HepG2 (cell line): ENCODE measurements at places on chromosomes 1 and 21.

- DNase-seq = no peak
Observed at GRCh38 chr1:109595531-109595930, 23.9 kb downstream of the GNAT2 start.

GRCh38 chr1:159922511-159923202 lies 2.6 kb downstream of the TAGLN2 start:
- DNase-seq = no peak

- DNase-seq = peak; percentile 81
Observed at GRCh38 chr1:99634971-99635624, 10.8 kb upstream of the PALMD start.

DNA sequence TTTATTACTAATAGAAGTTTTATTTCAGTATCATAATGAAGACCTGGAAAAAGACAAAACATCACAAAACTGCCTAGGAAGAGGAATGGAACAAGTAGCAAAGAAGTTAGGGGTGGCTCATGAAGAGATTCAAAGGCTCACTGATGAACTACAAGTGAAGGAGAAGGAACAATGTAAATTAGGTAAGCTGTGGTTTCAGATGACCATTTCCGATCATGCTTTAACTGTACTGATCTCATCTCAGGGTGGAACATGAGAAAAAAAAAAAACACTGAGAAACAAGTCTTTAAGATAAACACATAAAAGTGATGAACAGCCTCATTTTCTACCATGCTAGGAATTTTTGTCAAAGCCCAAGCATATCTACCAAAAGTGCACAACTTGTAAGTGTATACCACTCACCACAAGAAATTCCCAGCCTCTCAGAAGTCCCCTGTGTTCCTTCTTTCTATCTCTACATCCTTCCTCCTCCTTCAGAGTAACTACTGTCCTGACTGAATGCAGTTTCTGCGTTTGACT lies 19.6 kb downstream of the CCDC30 start:
- no peak for DNase-seq

- DNase-seq = no peak
Observed at GRCh38 chr21:42478504-42478903, 17.5 kb downstream of the RSPH1 start.

GRCh38 chr21:17667256-17667655 lies 54.6 kb upstream of the BTG3 start:
- DNase-seq = no peak

DNA sequence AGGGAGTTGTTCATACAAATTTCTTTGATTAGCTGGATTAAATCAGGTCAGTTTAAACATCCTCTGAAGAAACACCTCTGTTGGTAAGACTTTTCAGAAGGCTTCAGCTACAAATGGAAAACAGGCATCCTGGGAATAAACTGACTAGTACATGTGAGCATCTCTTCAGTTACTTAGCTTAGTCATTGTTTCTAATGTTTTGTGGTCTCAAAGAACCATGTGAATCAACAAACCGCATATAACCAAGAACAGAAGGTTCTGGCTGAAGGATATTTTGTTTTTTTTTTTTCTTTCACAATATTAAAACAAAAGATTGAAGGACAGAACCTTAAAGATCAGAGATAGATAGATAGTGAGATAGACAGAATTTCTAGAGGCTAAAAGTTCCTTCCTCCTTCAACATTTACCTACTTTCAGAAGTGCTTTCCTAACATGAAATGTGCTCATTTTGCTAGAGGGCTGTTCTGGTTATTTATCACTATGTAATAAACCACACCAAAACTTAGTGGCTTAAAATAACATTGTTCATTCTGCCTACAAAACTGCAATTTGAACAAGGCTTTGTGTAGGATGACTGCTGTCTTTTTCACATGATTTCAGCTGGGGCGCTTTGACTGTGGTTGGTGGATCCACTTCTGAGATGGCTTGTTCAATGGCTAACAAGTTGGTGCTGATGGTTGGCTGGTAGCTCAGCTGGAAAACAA lies 119.8 kb upstream of the PTGFR start:
- DNase-seq = no peak
